T-helper 17 cell (primary cell): ENCODE measurements at places on chromosomes 5 and 9.

DNA sequence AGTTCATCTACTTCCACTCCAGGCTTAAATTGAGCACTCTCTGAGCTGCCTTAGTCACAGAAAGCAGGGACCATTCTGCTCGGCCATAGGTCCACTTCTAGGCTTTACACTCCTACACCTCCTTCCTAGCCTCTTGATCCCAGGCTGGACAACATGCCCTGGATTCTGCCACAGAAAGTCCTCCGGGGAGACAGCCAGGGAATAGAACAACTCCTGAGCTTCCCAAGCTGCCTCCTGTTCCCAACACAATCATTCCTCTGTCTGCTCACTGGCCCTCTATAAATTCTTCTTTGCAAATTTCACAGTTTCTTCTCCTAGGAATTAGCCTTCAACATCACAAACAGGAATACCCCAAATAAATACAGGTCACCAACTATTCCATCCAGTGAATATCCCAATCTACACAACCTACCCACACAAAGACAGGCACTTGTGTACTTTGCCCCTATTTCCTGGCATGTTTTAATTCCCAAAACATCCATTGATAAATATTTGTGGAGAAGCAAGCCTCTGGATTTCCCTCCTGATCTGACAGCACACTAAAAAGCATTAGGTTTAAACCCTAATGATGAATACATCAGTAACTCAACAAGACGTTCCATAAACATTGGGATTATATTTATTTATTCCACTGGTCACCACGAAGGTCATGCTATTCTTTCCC lies 125.5 kb downstream of the ENC1 start:
- H3K36me3 ChIP-seq, result no peaks in the 10 kb centered on the region
- H3K4me1 ChIP-seq, result no peaks in the 10 kb centered on the region
- H3K27ac ChIP-seq, result no peak overlapping the region
- peaks cover 32% of the 10 kb centered on the region for H3K27me3 ChIP-seq

DNA sequence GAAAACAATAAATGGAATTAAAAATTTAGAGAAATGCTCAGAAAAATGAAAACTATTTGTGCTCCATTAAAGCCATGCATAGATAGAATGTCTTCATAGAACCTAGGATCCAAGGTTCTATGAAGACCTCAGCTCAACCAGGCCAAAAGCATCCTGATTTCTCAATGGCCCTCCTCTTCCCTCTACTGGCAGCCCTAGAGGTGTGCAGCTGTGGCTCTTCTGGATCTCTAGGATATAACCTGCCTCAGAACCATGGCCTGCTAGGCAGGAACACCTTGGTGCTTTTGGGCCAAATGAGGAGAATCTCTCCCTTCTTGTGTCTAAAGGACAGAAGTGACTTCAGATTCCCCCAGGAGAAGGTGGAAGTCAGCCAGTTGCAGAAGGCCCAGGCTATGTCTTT lies 15.1 kb downstream of the IFNA1 start:
- no peak overlapping the region for H3K4me3 ChIP-seq
- H3K4me1 ChIP-seq, result peaks cover 2% of the 10 kb centered on the region
- peaks cover 5% of the 10 kb centered on the region for H3K36me3 ChIP-seq
- H3K27ac ChIP-seq, result no peak overlapping the region
- H3K27me3 ChIP-seq, result peaks cover 40% of the 10 kb centered on the region

DNA sequence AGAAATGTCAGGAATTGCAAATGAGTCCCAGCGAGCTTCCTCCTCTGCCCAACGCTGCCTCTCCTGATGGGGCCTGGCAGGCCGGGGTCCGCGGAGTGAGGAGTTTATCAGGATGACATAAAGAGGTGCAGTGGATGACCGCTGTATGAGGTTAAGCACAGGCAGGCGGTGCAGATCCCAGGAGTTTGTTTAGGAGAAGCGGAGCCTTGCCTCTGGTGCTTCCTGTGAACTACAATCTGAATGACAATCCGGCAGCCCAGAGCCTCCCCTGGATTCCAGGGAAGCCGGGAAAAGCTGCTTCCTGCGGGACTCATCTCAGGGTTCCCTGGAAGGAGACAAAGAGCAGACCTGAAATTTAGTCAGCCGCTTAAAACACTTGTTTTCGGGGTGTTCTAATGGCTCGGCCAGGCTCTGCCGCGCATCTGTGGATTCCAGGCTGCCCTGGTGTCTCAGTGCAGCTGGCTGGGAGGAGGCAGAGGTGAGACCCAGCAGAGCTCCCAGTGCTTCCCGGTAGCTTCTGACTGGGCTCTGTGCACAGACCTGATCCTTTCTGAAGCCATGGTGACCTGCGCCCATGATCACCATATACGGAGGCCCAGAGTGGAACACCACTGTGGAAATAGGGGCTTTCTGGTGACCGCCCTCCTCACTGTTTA lies 69.8 kb upstream of the IRX4 start:
- H3K27me3 ChIP-seq, result peaks cover 67% of the 10 kb centered on the region
- no peak overlapping the region for H3K4me3 ChIP-seq
- DNase-seq, result no peak
- H3K4me1 ChIP-seq, result peaks cover 3% of the 10 kb centered on the region
- no peaks in the 10 kb centered on the region for H3K36me3 ChIP-seq

- H3K4me1 ChIP-seq, result peaks cover 23% of the 10 kb centered on the region
- H3K4me3 ChIP-seq, result no peak overlapping the region
- no peaks in the 10 kb centered on the region for H3K27me3 ChIP-seq
- no peaks in the 10 kb centered on the region for H3K36me3 ChIP-seq
- no peak for DNase-seq
These were observed 19.0 kb downstream of the KDM3B start for GRCh38 chr5:138371454-138371853.

DNA sequence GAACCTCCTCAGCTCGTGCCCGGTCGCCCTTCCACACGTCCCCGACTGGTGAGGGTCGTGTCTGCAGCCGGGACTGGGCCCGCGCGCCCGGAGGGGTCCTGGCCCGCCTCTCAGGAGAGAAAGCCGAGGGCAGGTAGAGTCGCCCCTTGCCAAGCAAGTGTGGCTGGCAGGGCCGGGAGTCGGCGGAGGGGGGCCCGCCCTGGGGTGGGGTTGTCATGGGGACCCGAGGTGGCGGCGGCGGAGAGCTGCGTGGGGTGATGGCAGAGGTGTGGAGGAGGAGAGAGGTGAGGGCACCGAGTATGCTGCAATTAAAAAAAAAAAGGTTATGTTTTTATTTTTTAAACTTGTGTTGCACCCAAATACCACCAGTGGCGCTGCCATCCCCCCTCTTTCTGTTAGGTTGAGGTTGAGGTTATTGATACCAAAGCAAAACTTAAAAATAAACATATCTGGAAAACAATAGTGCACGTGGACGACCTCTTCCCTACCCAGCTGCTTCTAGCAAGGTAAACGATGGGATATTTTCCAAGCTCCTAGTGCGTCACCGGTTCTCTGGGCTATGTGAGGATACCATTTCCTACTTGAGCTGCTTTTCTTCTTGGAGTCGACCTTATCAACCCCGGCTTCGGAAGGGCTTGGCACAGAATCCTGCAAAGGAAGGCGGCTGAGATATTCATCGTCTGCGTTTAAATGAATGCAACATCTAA lies 660 bp downstream of the SCAMP1 start:
- H3K27me3 ChIP-seq, result no peaks in the 10 kb centered on the region
- peak; percentile 65 for DNase-seq
- peaks cover 36% of the 10 kb centered on the region for H3K4me1 ChIP-seq
- H3K36me3 ChIP-seq, result no peaks in the 10 kb centered on the region
- H3K4me3 ChIP-seq, result peak overlapping the region; percentile 95
- H3K27ac ChIP-seq, result peak overlapping the region; percentile 91

DNA sequence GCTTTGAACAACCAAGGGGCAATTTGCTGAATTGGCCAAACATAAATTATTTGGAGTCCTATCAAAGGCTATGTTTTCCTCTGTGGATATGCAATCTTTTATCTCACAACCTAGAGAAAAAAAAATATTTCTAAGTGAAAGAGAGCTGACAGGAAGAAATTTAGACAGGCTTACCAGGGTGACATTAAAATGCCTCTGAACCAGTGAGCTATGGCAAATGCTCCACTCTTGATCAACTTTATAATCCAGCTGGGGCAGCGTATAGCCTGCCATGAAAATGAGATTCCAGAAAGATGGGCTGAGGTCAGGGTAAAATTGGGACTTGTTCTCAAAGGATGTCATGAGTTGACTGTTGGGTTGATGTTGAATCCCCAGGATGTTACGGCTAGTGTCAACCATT lies 399.3 kb upstream of the TRPC7 start:
- no peak for DNase-seq
- H3K36me3 ChIP-seq, result no peaks in the 10 kb centered on the region
- H3K27me3 ChIP-seq, result no peaks in the 10 kb centered on the region
- H3K27ac ChIP-seq, result no peak overlapping the region

- no peaks in the 10 kb centered on the region for H3K36me3 ChIP-seq
- H3K27me3 ChIP-seq, result no peaks in the 10 kb centered on the region
- no peak overlapping the region for H3K27ac ChIP-seq
- H3K4me1 ChIP-seq, result no peaks in the 10 kb centered on the region
- DNase-seq, result no peak
These were observed 270.9 kb upstream of the IL12B start for GRCh38 chr5:159601216-159601615.

- no peak overlapping the region for H3K4me3 ChIP-seq
- peaks cover 47% of the 10 kb centered on the region for H3K27me3 ChIP-seq
- peak overlapping the region; percentile 60 for H3K27ac ChIP-seq
- H3K36me3 ChIP-seq, result peaks cover 3% of the 10 kb centered on the region
- H3K4me1 ChIP-seq, result no peaks in the 10 kb centered on the region
These were observed 4.4 kb upstream of the LYSMD3 start for GRCh38 chr5:90533794-90534193.

GRCh38 chr5:34517249-34517648 lies 138.9 kb upstream of the RAI14 start:
- peaks cover 32% of the 10 kb centered on the region for H3K27me3 ChIP-seq
- H3K36me3 ChIP-seq, result peaks cover 7% of the 10 kb centered on the region
- no peak overlapping the region for H3K27ac ChIP-seq
- no peak overlapping the region for H3K4me3 ChIP-seq
- no peak for DNase-seq
- peaks cover 2% of the 10 kb centered on the region for H3K4me1 ChIP-seq

DNA sequence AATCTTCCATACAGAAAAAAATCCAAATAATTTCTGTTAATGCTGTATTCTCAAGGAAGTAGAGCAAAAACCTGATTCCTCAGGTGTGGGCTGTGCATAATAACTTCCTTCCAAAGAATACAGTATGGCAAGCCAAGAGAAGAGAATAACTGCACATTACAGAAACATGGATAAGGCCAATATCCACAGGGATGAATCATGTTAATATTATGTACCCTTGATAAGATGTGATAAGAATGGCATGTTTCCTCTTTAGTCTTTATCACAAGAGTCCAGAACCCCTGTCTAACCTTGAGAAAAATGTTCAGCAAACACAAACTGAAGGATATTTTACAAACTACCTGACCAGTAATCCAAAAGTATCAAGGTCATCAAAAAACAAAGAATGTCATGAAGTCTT lies 795.8 kb downstream of the SEMA5A start:
- no peaks in the 10 kb centered on the region for H3K4me1 ChIP-seq
- H3K36me3 ChIP-seq, result no peaks in the 10 kb centered on the region
- H3K27ac ChIP-seq, result no peak overlapping the region
- no peak for DNase-seq
- no peaks in the 10 kb centered on the region for H3K27me3 ChIP-seq

GRCh38 chr9:86721226-86721781 lies 226.0 kb downstream of the GAS1 start:
- no peak for DNase-seq
- H3K27me3 ChIP-seq, result peaks cover 40% of the 10 kb centered on the region
- peaks cover 2% of the 10 kb centered on the region for H3K4me1 ChIP-seq
- no peak overlapping the region for H3K4me3 ChIP-seq
- H3K27ac ChIP-seq, result no peak overlapping the region

DNA sequence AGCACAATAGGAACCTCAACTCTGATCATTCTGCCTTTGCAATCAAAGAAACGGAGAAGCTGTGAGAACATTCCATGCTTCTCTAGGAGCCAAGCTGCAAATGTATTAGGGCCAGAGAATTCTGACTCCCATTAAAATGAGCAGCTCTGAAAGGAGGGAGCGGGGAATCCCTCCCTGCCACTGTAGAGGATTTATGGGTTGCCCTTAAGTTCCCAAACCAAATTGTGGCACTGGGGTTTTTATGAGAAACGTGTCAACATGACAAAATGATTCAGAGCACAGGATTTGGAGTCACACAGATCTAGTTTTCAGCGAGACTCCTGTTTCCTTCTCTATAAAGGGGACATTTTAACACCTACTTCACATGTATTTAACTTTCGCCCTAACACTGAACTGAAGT lies 1.8 kb downstream of the IL6ST start:
- no peak for DNase-seq
- peaks cover 57% of the 10 kb centered on the region for H3K4me1 ChIP-seq
- peak overlapping the region; percentile 100 for H3K27ac ChIP-seq
- H3K27me3 ChIP-seq, result no peaks in the 10 kb centered on the region

DNA sequence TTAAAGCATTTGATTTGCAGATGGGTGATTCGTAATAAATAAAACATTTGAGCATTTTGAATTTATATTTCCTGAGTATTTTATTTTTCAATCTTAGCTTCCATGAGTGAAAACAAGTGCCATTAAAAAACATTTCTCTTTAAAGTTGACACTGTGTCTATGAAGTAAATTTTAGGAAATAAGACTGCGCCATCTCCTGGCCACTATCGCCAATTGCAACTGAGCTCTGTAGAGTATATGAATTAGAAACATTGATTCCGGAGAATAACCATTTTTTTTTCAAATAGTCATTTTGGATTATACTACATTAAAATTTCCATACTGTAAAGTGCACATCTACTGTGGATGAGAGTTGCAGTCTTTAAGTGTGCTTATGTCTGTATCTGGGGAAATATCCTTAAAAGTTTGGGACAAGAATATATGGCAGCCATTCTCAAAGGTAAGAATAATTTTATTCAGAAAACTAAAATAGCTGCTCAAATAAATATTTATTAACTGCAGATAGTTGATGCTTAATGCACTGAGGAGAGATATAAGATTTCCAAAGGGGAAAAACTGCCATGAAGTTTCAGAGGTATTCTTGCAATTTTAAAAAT lies 5.9 kb downstream of the DMRTA1 start:
- no peak for DNase-seq
- no peaks in the 10 kb centered on the region for H3K4me1 ChIP-seq
- H3K27me3 ChIP-seq, result peaks cover 40% of the 10 kb centered on the region

DNA sequence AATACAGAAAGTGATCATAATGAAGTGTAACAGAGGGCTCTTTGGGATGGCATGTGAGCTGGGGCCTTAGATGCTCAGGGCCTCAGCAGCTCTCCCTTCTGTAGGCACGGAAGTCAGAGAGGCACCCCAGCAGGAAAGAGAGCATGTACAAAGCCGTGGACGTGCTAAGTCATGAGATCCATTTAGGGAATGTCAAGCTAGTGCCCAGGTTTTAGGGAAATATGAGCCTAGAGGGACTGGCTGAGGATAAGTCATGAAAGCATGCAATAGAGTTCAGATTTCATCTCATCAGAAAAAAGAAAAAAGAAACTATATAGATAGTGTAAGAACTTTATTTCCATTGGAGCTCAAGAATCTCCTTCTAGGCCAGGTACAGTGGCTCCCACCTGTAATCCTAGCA lies 379.5 kb upstream of the KLF4 start:
- no peak overlapping the region for H3K4me3 ChIP-seq
- no peak overlapping the region for H3K27ac ChIP-seq
- no peaks in the 10 kb centered on the region for H3K36me3 ChIP-seq
- H3K4me1 ChIP-seq, result no peaks in the 10 kb centered on the region
- no peaks in the 10 kb centered on the region for H3K27me3 ChIP-seq
- no peak for DNase-seq

GRCh38 chr5:40775846-40776657 lies 20.3 kb upstream of the TTC33 start:
- peaks cover 19% of the 10 kb centered on the region for H3K4me1 ChIP-seq
- peaks cover 10% of the 10 kb centered on the region for H3K36me3 ChIP-seq
- H3K27me3 ChIP-seq, result no peaks in the 10 kb centered on the region
